ENCODE measurements at places on chromosomes 12 and 14.

GRCh38 chr14:38207736-38208617 is at the start of gene SSTR1:
Gene SSTR1, plus strand, starts transcription at chr14:38207904. Its CDS starts 1,486 bp downstream, at chr14:38209390.
- DNase-seq = peak; percentile 12

- DNase-seq = no peak
These were observed 26.5 kb downstream of the DMAC2L start for GRCh38 chr14:50338587-50338986.

DNA sequence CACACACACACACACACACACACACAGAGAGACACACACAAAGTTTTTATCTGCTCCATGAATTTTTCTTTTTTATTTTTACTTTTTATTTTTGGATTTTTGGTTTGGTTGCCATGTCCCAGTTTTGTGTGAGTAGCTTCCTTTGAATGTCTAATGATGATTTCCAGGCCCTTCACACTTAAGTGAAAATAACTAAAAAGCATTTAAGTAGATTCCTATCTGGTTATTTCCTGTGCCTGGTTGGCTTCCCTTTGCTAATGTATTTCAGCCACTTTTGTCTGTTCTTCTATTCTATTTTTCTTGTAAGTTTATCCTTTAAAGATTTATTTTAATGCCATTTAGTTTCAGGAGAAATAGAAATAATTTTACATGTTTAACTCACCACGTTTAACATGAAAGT is 755.4 kb downstream of the SLC6A15 start:
- DNase-seq = no peak

DNA sequence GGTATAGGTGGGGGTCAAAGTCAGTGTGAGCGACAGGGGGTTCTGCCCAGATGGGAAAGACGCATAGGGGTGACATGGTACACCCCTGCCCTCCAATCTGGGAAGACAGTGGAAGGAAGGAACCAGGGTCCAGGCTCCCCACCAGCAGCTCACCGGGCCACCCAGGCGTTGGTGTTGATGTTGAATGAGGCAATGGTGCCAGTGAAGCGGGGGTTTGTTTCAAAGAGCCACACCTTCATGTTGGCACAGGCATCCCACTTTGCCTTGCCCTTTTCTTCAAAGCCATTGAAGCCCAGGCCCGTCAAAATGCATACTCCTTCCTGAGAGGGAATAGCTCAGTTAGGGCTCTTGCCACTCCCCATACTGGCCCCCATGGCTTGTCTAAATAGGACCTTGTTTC is 7.5 kb downstream of the EMG1 start:
- DNase-seq = no peak

DNA sequence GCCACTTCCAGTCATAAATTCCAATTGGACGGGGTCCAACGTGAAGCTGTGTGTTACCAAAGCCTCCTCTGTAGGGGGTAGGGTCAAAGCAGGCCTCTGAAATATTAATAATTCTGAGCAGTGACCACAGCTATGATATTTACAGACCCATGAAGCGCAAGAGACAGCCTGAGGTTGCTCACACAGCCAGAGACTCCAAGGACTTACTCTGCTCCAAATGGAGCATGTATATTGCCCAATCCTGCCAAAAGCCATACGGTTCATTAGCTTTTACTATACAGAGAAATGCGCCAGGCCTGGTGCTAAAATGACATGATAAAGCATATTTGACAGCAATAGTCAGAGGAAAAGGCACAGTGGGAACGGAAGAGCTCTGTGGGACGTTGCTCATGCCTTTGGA is 151.3 kb downstream of the PAH start:
- DNase-seq = peak; percentile 31

GRCh38 chr12:123928274-123928865 is 44.3 kb downstream of the CCDC92 start:
- no peak for DNase-seq

Data from fibroblast of lung (primary cell).